ENCODE measurements at places on chromosomes 1 and 21.

DNA sequence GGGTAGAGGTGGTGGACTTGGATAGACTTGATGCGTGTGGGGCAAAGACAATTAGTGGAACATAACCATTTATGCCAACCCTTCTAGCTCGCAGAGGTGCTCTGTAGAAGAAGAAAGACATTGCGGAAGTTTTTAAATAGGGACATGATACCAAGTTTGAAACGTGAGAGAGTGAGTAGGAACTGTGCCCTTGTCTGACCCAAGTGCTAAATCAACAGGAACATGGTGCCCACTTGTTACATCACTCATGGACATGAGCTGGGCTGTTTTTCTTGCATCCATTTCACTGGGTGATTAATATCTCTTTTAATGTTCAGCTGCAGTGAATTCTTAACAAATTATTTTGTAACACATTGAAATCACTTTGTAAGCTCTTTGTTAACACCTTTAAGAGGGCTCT lies 408.1 kb upstream of the VAMP3 start:
- DNase-seq, result no peak

DNA sequence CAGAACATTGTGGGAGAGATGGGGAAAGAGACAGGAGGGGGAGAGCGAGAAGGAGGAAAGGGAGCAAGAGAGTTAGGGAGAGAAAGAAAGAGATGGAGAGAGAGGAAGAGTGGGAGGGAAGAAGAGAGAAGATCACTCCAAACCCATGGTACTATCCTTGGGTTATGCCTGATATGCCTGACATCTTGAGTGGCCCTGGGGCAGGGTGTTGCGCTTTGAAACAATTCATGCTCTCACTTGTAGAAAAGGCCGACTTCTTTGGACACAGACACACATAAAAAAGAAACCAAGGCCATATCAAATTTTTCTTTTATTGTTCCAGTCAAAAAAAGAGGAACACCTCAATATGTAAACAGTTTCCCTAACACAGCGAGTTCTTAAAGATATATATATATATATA lies 240.5 kb downstream of the DYRK1A start:
- DNase-seq, result no peak

GRCh38 chr1:151853411-151853943 lies at the start of gene THEM5:
Gene THEM5, minus strand, starts transcription at chr1:151853712. Its CDS starts 147 bp downstream, at chr1:151853565.
- no peak for DNase-seq

DNA sequence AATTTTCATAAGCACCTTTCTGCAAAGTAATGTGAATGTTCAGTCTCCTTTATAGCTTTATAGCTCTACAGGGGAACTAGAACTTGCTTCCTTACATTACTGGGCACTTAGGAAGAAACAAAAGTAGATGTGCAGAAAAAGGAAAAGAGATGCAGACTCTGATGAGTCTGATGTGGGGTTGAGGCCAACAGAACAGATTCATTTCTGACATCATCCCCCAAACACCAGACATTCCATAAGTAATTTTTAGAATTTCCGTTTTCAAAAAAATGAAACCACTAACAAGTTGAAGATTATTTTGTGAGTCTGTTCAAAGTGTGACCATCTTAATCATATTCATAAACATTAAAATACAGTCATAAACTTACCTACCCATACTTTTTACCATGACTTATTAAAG lies 96.0 kb downstream of the NRIP1 start:
- no peak for DNase-seq

GRCh38 chr1:155859881-155860871 lies 809 bp downstream of the SYT11 start:
- peak; percentile 49 for DNase-seq

GRCh38 chr1:100875228-100875627 lies 19.4 kb downstream of the EXTL2 start:
- DNase-seq, result no peak

Measured in stimulated activated naive CD4-positive, alpha-beta T cell treated with Interleukin-2 at 50 U/mL for 16 hours (primary cell).